ENCODE measurements at places on chromosomes 5 and 9.

DNA sequence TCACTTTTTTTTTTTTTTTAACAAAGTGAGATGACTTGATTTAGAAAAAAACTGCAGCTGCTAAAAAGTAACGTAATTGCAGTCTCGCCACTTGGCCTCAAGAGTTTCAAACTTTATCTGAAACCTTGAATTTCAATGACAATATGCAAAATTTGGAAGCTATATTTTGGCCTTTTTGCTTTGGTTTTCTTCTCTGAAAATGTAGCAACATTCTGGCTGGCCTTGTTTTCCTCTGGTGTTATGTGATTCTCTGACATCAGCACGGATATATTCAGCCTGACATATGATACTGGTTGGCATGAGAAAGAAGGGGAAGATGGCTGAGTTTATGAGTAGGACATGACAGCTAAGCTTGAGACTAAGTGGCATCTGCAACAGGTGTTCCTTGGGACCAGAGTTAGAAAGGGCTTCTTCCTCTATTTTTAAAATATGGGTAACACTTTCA lies 136.5 kb downstream of the MEF2C start:
- DNase-seq: no peak

GRCh38 chr9:129962451-129962864 lies 80.5 kb downstream of the FNBP1 start:
- DNase-seq: no peak

- DNase-seq: no peak
These were observed 205.2 kb upstream of the MAP3K1 start for GRCh38 chr5:56610093-56610698.

DNA sequence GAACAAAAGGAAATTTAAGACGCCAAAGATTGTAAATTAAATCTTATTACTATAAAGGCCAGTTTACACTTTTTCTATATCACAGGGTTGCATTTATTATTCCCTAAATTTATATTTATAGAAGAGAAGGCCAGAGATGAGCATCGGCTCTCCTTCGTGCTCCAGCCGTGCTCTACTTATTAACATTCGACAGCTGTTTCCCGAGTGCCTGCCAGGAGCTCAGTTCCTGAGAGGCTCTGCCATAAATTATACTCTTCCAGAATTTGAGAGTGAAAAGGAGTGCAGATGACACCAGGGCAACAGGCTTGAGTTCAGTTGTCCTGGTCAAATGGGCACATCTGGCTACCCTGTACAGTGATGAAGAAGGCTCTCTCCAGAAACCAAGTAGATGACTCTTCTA lies 70.1 kb downstream of the PCSK5 start:
- DNase-seq: no peak

DNA sequence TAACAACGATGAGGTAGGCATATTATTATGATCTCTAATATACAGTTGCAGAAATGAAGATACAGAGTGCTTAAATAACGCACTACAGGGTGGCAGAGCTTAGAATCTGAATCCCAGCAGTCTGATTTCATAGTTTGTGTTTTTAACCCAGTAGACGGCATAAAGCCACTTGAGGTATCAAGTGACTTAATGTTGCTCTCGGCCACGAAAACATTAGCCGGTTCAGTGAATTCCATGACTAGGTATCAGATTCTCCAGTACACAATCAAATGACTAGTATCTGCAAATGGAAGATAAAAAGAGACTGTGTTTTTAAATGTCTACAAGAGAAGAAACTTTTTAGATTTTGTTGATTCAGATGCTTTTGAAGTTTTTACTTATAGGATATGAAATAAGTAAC lies 24.8 kb downstream of the SMC2 start:
- no peak for DNase-seq

GRCh38 chr5:10250806-10251276 lies 761 bp downstream of the CCT5 start:
- no peak for DNase-seq

GRCh38 chr5:148974642-148975327 lies 88.1 kb downstream of the SH3TC2 start:
- no peak for DNase-seq

DNA sequence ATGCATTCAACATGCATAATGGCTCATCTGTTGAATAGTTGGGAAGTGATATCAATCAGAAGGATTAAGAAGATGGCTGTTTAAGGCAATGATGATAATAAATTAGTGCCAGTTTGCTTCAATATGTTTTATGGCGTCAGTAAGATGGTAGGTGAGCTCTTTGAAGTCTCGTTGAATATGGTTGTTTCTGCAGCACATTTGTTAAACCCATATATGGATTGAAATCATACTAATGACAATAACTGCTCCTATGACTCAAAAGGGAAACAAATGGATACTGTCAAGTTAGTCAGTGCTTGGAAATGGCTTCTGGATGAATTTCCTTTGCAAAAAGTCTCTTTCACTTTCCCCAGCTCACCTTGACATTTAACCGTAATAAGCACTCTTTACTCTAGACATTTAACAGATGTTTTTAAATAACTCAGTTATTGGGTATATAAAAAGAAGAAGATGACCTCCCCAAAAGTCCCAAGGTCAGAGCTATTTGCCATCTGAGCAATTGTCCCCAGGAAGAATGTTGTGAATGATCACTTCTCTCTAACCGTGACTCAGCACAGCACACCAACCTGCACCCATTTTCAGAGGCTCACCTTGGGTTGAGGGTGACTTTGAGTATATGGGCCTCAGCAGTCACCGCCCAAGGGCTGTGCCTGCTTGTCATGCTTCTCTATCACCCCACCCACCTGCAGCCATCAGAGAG lies 133.4 kb downstream of the GRIA1 start:
- DNase-seq: no peak

DNA sequence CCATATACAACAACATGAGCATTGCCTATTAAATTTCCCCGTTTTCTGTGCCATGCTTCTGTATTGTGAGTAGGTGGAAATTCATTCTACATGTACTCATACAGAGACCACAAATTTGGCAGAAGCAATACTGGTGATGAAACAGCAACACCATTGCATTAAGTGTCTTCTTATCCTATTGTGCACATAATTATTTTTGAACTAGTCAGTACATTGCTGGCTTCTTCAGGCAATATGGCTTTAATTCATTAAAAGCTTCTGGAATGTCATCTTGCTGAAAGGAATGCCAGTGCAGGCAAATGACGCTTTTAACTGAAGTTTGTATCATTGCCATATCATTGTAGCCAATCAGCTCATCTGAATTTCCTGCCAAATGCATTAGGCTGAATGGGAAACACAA lies 82.6 kb downstream of the KIAA1958 start:
- no peak for DNase-seq

Measured in stimulated activated CD8-positive, alpha-beta memory T cell treated with anti-CD3 and anti-CD28 coated beads, Interleukin-4, amount 100 ng/mL, for 4 hours (primary cell).